NCI-H460 (cell line): ENCODE measurements at places on chromosomes 13 and 19.

- no peak for DNase-seq
These were observed 2.5 kb downstream of the BSG start for GRCh38 chr19:574658-575526.

DNA sequence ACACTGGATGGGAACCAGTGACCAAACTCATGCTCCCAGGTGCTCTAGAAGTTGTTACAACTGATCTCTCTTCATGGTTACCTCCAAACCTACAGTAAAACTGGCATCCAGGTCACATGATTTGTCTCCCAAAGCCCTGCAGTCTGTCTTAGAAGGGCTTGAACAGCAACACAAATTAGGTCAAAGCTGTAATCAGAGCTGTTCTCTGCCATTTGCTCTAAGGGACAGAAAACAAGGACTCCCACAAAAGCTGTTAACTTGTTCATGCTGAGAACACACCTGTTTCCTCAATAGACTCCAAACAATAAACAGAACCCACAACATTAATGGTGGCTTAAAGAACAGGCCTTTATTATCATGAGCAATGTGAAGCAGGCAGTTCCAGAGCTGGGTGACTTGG is 8.0 kb downstream of the ZNF671 start:
- no peak for DNase-seq

- no peak for DNase-seq
These were observed 29.7 kb downstream of the NKPD1 start for GRCh38 chr19:45130888-45131615.

DNA sequence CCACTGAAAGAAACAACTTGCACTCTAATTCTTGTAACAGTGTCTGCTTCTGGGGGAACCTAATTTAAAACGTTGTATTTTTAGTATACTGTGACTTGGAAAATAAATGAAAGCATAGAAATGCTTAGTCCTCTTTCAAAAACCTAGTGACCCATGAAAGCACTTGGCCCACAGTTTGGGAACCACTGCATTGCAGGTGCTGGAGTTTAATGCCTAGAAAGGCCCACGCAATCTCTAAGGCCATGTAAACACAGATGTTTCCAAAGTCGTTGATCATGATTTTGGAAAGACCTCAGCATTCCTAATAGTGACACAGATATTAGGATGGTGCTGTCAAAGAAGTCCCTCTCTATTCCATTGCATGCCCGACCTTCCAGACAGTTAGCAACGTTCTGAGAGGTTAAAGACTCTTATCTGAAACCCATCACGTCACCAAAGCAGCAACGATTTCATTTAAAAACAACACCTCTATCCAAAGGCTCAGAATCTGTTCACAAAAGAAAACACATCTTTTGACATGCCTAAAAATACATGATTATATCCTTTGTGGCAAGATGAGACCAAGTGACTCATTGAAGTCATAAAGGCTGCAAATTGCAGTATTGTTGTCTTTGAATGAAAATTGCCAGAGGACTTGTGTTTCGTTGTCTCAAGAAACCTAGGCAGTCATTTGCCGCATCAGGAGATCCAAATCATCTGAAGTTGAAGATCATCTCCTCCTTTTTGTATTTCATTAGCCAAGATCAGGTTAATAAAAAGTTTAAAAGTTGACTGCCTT is 328.0 kb upstream of the ZNF507 start:
- DNase-seq: no peak

DNA sequence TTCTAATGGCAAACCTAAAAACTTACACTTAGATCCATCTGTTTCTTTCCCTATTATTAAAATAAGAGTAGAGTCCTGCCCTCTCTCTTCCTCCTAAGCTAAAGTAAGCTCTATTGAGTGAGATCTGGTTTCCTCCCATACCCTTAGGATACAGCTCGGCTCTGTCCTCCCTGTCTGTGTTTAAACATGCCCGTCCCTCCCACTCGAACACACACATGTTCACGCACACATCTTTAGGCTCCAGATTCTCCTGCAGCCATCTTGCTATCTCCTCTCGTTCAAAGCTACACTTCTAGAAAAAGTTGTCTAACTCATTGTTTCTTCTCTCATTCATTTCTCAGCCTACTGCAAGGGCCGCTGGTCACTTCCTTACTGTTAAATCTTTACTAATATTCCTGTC is 15.1 kb upstream of the CEBPG start:
- DNase-seq: no peak

DNA sequence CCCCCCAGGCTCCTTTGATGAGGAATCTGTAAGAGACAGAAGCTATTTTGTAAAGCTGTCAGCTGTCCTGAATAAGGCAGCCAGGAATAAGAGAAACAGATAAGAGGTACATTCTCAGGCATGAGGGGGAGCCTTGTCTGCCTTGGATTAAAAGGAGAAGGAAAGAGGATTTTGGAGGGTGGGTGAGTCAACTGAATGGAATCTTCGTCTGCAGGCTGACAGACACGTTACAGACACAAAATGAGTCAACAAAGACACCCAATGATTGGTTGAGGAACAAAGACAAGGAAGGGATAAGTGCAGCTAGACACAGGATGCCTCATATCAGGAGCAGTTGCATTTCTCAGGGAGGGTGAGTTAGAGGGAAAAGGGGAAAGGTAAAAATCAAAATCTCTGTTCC is 162.5 kb downstream of the OLFM4 start:
- DNase-seq: no peak

DNA sequence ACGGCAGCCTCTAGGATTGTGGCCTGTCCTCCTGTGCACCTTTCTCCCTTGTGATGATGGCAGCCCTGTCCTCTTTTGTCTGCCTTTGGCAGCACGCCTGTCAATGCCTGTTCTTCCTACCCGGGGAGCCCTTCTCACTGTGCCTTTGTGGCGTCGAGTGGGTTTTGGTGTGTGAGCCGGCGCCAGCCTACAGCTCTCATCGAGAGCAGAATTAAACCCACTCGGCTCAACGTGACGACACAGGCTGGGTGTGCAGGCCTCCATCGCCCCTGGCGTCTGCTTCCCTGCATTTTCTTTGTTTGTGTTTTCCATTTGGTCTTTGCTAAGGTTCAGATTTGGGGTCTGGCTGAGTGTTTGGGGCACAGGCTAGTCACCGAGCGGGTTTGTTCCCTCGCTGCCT is 34.4 kb downstream of the AP1M1 start:
- DNase-seq: no peak

DNA sequence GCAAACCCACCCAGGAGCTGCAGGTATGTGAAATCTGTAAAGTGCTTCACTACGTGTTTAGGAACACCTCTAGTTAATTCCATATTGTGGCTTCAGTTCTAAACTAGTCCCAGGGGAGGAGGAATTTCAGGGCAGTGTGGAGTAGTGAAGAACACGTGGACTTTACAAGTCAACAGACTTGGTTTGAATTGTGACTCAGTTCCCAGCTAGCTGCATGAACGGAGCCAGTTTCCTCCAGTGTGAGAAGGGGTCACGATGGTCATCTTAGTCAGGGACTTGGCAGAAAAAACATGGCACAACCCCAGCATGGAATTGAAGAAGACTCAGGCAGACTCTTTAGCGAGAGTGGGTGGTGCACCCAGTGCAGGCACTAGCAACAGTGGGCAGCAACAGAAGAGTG is 175.7 kb upstream of the UBL3 start:
- no peak for DNase-seq

DNA sequence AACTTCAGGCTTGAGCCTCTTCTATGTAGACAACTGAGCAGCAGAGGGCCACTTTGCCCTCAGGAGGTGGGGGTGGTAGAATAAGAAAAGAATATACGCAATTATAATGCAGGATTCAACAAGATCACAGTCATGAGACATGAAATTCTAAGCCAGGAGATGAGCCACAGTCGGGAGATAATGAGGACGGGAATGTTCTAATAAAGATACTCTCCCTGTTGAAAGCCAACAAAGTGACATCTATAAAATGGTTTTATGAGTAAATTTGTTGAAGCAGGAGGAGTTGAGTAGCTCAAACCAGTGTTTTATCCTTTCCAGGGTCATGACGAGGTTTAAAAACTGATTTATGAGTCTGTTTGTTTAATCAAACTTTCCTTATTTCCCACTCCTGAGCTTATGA is 152.0 kb upstream of the SERP2 start:
- no peak for DNase-seq

GRCh38 chr13:23432626-23433025 is 876 bp downstream of the SACS start:
- DNase-seq: no peak

- no peak for DNase-seq
These were observed 40.0 kb upstream of the GAS6 start for GRCh38 chr13:113903912-113904311.

DNA sequence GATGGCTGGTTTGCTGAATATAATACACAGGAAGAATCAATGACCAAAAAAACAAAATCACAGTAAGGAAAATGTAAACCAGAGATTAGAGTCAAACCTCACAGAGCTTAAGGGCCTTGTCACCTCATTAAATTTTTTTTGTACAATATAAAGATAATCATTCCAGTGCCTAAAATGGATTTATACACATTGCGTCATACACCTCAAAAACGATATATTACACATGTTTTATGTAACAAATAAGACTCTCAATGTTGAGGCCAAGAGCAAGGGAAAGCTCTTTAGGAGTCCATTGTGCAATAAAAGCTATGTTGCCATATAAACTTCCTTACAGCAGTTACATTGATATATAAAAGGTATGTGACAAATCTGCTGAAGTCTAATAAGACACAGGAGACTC is 856.7 kb upstream of the SLITRK1 start:
- DNase-seq: no peak

DNA sequence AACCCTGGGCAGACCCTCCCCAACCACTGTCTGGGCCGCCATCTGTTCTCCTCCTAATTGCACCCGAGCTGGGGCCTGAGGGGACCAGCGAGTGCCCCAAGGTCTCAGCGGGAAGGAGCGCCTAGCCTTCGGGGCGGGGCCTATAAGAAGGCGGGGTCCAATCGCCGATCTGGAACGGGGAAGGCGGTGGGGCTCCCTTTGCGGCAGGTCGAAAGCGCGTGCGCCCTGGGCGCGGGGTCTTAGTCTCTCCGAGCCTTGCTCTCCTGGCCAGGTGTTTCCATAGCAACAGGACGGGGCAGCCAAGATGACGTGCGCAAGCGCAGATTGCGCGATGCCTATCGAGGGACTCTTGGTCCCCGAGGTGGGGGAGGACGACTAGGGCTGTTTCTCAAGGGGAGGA is 2.8 kb downstream of the MAST1 start:
- no peak for DNase-seq

- DNase-seq: no peak
These were observed 4.1 kb downstream of the ACP4 start for GRCh38 chr19:50794074-50794875.

DNA sequence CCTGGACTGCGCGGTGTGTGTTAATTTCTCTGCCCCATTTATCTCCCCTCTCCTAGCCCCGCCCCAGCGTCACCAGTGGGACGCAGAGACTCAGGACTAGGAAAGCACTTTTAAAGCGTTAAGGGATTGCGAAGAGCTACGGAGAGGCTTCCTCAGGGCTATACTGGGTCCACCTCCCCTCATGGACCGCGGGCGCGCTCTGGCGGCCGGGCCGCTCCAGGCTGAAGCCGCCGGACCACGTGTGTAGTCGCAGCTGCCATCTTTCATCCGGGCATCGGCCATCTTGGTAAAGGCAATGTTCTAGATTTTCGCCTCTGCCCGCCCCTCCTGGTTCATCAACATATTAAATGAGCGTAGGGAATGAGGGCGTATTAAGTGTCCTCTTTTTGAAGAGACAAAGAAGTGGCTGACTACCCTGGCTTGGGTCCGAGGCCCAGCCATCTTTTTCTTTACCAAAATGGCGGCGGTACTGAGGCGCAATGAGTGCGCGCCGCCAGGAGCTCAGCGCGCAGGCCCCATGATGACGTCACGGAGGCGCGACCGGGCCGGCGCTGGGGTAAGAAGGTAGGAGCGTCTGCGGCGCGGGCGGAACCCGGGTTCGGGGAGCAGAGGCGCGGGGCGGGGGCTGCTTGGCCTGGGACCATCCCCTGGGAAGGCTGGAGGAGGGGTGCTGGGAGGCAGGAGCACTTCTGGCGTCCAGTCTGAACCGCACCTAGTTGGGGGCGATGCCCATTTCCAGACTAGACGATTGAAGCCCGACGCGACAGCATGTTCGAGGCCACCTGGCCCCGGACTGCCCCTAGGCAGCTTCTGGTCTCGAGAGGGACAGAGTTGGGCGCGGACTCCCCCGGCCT is at the start of gene CCDC124:
Gene CCDC124, plus strand, starts transcription at position 531 of the 854 bp plus-strand sequence. CDS start 3,406 bp downstream, outside the sequence.
- DNase-seq: peak; percentile 85

DNA sequence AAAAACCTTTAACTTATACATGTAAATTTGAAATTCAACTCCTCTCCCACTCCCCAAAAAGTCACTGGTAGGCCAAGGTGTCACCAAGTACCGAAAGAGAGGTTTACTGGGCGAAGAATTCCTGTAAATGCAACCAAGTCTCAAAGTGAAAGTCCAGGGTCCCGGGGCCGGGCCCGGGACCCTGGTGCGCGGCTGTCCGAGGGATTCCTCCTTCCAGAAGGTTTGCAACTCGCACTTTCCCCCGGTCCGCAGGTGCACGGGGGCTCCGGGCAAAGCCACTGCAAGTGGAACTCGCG is 1.1 kb downstream of the STK24 start:
- no peak for DNase-seq

GRCh38 chr13:23631311-23632047 is 61.3 kb downstream of the TNFRSF19 start:
- no peak for DNase-seq

DNA sequence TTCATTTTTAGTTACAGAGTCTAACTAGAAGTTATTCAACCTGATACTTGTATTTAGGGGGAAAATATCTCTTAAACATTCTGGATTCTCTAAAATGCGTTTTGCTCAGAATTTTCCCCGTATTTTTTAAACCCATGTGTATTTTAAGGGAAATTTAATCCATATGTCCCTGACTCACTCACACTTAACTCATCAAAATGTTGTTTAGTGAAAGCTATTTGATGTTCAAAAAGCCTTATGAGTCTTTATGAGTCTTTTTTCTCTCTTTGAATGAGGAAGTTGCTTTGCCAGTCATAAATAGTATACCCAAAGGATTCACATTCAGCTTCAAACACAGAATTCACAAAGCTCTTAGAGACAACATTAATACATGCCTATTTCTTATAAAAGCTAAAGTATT is 16.4 kb downstream of the MAB21L1 start:
- no peak for DNase-seq

GRCh38 chr19:44635581-44636438 is 7.9 kb upstream of the PVR start:
- DNase-seq: no peak

DNA sequence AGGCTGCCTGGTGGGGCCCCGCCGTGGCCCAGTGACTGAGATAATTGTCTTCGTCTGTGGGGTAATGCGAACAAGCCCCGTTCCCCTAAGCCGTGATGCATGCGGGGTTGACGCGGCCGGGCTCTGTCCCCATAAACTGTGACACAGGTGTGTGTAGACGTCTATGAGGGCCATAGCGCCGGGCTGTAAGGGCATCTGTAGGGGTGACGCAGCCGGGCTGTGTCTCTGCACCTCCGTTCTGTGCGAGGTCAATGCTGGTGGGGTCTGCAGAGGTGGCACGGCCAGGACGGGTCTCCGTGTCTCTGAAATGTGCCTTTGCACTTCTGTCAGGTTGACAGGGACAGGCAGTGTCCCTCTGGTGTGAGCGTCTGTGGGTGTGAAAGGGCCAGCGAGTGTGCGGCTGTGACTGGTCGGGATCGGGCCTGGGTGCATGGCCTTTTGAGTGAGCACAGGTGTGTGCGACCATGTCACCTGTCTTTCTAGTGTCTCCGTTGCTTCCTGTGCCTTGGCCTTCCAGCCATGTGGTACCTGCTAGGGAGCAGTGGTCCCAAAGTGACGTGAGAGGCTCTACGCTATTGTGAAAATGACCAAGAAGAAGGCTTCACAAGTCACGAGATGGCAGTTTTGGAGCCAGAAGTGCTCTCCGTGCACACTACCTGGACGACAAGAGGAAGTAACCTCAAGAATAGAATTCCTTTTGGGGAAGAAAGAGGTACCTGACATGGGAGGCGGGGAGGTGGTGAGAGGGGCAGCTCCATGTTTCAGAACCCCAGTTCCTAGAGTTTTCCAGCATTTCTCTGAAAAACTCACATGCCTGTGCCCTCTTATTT is 16.4 kb upstream of the ZNF331 start:
- no peak for DNase-seq
